ENCODE measurements at places on chromosomes 5 and 9. TPM values are rescaled to one million over a fixed set of nuclear protein-coding genes. Genes with fewer than 3 reads are reported as not detected.

GRCh38 chr9:70979966-70980365, 141.5 kb downstream of the TRPM3 start:
- no peak for DNase-seq

DNA sequence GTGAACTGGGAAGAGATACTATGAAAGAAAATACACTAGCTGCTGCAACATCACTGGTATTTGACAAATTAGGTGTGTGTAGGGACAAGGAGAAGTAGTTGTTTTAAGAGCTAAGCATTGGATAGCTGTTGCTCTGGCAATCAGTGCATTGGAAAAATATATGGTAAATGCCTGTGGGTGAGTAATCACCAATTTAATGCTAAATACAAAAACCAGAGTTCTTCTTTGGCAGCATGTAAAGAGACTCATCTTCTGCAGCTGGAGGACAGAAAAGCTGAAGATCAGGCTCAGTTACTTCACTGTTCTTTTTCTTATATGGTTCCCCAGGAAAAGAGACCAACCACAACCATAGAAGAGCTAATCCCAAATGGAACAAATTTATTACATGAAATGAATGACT, 201.8 kb upstream of the MPDZ start:
- no peak for DNase-seq

GRCh38 chr5:65068410-65068809, 299.7 kb downstream of the CWC27 start:
- DNase-seq = no peak

DNA sequence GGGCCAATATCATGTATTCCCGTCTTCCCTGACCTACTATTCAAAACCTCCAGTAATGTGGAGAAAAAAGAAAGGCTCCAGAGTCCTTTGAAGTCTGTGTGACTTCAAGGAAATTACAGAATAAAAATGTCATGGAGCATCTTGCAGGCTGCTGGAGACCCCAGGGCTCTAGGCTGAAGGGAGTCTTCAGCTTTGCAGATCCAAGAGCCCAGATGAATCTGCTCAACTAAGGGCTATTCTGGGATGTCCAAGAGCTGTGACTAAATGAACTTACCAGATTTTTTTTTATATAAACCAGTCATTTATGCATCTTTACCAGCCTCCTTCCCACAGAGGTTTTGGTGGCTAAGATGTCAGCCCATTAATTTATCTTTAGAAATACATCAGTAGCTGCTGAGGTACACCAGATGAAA, 167.3 kb downstream of the MUSK start:
- DNase-seq = no peak

- no peak for DNase-seq
Measured at GRCh38 chr9:115849679-115850412, 303.7 kb upstream of the PAPPA start.

DNA sequence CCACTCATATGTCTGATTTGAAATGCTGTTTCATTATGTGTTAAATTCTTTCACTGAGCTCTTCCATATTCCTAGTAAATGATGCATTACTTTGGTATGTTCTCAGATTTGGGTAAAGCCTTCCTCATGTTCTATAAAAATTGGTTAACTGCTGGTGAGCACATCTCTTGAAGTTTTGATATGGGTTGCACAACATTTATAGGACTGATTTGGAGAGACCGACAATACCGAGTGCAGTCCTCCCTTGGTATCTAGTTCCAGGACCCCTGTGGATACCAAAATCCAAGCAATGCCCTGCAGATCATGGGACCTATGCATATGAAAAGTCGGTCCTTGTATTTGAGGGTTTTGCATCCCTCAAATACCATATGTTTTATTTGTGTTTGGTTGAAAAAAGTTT, 37.8 kb downstream of the WDR36 start:
- DNase-seq = no peak

GRCh38 chr9:101530076-101530711, 3.5 kb upstream of the RNF20 start:
- DNase-seq = no peak

- DNase-seq = no peak
Measured at GRCh38 chr5:153399595-153399994, 90.9 kb upstream of the GRIA1 start.

DNA sequence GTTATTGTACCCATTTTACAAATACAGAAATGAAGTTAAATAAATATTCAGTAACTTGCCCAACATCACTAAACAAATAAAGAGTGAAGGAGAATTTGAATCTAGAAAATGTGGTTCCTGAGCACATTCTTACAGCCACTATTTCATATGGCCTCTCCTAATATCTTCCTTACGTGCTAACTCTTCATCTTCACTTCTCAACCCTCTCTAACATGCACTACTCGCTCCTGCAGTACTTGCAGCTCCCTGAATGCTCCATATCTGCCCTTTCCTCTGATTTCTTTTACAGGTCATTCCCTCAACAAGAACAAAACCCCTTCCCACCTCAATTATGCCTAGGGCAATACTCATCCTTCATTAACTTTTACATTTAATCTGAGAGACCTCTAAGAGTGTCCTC, 711.5 kb downstream of the CETN3 start:
- DNase-seq = no peak

DNA sequence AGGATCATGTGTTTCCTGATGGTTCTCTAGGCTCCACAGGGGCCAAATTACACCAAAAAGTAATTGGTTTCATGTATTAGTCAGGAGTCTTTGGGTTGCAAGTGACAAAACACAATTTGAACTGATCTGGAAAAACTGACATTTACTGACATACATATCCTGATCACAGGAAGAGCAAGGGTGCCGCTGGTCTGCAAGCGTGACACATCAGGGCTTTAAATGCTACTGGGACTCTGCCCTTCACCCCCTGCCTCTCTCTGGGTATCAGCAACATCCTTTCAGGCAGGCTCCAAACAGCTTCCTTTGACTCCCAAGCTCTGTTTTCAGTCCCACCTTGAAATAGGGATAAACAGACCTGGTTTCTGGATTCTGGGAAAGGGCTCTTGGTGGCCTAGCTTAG, 197.5 kb downstream of the PALM2AKAP2 start:
- DNase-seq = no peak

DNA sequence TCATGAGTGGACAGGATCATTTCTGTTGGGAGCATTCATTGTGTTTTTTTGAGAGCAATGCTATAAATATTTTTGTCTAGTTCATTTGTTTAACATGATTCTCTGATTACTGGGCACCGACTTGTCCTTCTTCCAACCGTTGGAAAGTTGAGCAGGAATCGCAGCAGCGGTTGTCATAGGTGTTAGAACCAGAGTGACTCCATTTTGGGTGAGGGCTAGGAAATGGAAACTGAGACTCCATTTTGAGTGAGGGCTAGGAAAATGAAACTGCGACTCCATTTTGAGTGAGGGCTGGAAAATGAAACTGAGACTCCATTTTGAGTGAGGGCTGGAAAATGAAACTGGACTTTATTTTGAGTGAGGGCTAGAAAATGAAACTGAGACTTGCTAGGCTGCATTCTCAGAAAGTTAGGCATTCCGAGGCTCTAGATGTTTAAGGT, 100.6 kb downstream of the ICE1 start:
- no peak for DNase-seq

- no peak for DNase-seq
Measured at GRCh38 chr5:141393267-141393666, 834 bp downstream of the PCDHGA8 start.

- no peak for DNase-seq
Measured at GRCh38 chr9:124256517-124257069, 1.2 kb upstream of the NEK6 start.

- no peak for DNase-seq
Measured at GRCh38 chr5:151100681-151101080, 19.8 kb upstream of the TNIP1 start.

GRCh38 chr9:12461763-12462460, 231.3 kb upstream of the TYRP1 start:
- no peak for DNase-seq

The FCN2 gene
- total RNA-seq = not detected

The MARCHF11 gene
- total RNA-seq = not detected

The RICTOR gene
- total RNA-seq = 32.6 TPM

The OTP gene
- total RNA-seq = not detected

The GARIN3 gene
- total RNA-seq = not detected
